ENCODE measurements at places on chromosomes 5 and 9.

- no peak for DNase-seq
These were observed 2.7 kb downstream of the NDST1 start for GRCh38 chr5:150510460-150511263.

GRCh38 chr9:119050281-119050680 lies 319.0 kb downstream of the BRINP1 start:
- DNase-seq, result no peak

GRCh38 chr9:72271613-72272478 lies 93.2 kb downstream of the ZFAND5 start:
- DNase-seq, result no peak

GRCh38 chr5:17763301-17763700 lies 129.0 kb downstream of the TAF11L14 start:
- no peak for DNase-seq

DNA sequence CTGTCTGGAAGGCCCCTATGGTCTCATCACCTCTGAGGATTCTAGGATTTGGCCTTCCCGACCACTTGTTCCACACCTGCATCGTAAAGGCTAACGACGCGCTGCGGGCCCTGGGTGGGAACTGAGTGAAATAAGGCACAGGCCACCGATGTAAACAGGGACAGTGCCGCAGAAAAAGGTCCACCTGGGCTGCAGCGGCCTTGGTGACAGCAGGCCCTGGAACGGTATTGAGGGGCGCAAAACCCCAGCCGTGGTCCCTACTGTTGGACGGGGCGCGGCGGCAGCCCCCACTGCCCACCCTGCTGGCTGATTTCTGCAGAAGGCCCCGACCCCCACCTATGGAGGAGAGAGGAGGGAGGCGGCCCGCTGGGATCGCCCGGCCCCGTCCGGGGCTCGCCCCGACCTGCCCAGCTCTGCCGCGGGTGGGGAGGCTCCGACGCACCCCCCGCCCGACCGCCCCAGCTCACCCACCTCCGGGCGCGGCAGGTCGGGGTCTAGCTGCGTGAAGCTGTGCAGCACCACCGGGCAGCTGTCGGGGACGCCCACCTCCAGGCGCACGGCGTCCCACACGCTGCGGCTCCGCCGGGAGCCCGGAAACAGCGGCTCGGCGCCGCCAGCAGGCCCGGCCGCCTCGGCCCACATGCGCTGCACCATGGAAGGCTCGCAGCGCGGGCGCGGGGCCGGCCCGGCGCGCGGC lies 391 bp downstream of the RALGDS start:
- no peak for DNase-seq

GRCh38 chr5:150399524-150400211 lies 13.0 kb downstream of the CD74 start:
- no peak for DNase-seq

GRCh38 chr5:24693609-24694008 lies 48.8 kb upstream of the CDH10 start:
- DNase-seq, result no peak

DNA sequence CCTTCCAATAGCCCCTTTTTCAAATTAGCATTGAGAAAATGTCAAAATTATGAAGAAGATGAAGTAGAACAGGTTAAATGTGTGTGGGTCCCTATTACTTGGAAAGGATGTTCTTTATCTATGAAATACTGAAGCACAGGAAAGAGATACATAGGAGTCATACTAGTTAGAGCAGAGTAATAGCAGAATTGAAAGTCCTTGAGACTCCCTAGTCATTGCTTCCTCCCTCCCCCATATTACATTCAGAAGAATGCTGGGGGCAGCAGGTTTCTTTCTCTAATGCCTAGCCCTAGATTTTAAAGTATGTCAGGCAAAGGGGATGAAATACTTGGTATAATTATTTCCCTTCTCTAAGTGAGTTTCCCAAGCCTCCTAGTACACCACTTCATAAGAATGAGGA lies 4.4 kb downstream of the ZCCHC9 start:
- DNase-seq, result no peak

DNA sequence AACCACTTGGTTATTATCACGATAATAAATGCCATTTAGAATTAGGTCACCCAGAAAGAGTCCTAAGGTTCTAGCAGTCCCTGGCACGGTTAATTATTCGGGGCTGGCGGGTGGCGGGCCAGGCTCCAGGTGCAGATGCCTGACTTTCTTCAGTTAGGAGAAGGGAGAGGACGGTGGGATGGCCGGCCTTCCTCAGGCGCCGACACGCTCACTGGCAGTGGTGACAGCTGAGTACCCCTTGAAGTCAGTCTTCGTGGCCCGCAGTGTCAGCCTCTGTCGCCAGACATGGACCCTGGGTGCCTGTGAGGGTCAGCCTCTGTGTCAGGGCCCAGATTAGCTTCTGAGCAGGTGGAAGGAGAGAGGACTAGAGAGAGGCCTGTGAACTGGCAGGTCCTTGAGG lies 21.1 kb upstream of the EXOC3 start:
- DNase-seq, result no peak

DNA sequence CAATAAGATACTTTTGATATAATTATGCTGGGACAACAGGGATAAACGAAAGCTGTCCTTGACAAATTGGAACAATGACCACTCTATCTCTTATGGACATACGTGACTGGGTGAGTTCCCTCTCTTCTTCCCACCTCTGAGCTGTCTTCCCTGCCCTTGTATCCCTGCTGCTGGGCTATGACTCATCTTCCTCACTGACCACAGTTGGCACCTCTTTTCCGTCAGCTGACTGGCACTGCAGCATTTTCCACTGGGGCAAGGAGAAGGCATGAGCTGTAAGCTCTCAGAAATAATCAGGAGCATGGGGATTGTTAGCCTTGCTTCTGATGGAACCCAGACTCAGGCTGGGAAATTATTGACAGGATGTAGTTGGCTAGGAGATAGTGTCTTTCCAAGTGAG lies 48.7 kb downstream of the PCSK1 start:
- no peak for DNase-seq

- no peak for DNase-seq
These were observed 7.3 kb downstream of the PHF19 start for GRCh38 chr9:120869726-120870125.

- no peak for DNase-seq
These were observed 20.7 kb downstream of the HMCN2 start for GRCh38 chr9:130286072-130286770.

- DNase-seq, result no peak
These were observed 895.1 kb downstream of the TLE1 start for GRCh38 chr9:80794197-80794596.

DNA sequence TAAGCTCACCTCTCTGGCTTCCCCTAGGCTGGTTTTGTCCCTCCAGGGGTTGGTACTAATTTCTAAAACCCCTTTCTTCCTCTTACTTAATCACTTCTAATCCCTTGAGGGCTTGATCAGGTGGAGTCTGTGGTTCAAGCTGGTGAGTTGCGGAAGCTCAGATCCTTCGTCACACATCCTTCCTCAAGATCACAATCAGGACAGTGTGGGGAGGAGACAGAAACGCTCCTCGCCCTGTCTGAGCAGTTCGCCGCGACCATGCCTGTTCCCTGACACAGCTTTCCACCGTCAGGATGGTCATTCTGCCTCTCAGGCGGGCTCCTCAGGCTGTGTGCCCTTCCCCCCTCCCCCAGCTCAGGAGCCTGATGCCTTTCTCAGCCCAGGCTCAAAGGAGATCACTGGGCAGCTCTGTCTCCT lies 24.3 kb downstream of the CPLX2 start:
- DNase-seq, result no peak

- no peak for DNase-seq
These were observed 2.9 kb upstream of the MYOZ3 start for GRCh38 chr5:150658121-150658520.

Measured in stimulated activated CD8-positive, alpha-beta memory T cell treated with anti-CD3 and anti-CD28 coated beads, Interleukin-4, amount 100 ng/mL, for 1 hour (primary cell).